ENCODE measurements at places on chromosomes 3 and 15.

- DNase-seq, result no peak
Measured at GRCh38 chr3:46936733-46937250, 39.8 kb downstream of the CCDC12 start.

- peak; percentile 45 for DNase-seq
Measured at GRCh38 chr15:59918994-59919951, 84.8 kb upstream of the FOXB1 start.

DNA sequence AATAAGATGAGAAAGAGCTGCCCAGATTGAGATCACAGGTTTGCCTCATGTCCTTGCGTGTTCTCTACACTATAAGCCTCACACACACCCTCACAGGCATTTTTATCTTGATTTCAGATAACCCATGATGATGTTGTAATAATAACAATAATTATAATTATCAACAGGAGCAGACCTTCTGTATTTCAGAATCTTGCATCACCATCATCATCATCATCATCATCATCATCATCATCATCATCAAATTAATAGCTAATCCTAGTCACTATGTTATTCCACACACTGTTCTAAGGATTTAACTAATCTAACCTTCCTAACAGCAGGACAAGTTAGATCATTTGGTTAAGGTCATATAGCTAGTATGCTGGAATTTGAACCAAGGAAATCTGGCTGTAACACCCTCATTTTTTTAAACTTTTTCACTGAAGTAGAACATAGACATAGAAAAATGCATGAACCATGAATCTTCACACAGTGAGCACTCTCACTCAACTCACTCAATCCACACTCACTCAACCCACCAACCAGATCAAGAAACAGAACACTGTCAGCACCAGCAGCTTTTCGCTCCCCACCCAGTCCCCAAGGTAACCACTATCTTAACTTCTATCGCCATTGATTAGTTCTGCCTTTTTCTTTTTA lies 1.8 kb upstream of the SH2D7 start:
- no peak for DNase-seq

DNA sequence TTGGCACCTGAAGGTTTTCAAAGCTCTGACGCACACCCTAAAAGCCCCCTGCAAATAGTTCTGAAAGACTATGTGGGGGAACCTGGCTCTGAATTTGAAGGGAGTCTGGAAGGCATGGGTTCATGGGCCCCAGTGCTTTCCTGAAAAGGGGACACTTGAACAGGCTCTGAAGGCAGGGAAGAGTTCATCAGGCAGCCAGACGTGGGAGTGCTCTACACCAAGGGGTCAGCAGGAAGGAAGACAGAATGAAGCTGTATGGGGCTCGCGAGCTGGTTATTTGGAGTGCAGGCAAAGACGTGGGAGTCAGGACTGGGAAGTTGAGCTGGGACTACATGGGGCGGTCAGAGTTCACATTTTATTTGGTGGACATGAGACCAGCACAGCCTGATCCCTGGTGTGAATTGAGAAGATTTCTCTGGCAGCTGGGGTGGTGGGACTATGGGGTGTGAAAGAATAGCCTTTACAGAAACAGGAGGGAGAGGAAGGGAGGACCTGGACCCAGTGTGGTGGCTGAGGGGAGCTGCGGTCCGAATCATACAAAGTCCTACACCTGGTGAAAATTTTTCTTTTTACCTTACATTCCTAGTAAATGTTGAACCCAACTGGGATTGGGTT lies 12.6 kb downstream of the ABHD6 start:
- no peak for DNase-seq

DNA sequence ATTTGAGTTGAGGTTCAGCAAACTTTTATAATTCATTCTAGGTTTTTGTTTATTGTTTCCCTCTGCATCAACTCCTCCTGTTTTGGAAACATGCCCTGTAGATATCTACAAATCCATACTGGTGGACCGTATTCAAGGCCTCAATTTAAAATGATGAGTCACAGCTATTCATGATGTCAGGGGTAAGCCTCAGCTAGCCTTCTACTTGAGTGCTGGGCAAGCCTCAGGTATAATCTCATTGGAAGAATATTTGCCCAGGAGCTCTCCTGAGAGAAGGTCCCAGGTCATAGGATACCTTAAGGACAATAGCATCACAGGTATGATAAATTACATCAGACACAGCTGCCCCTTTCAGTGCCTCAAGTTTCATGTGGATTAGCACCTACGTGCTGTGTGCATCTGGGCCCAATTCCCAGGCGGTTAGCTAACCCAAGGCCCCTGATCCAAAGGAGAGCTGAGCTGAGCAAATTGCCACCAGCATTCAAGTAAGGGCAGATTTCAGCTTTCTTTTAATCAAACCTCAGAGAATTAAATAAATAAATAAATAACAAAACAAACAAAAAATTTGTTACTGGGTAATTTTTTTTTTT lies 87.5 kb downstream of the KCNMB2 start:
- DNase-seq, result no peak

GRCh38 chr3:126153695-126154360 lies 26.6 kb downstream of the ALDH1L1 start:
- DNase-seq, result no peak

DNA sequence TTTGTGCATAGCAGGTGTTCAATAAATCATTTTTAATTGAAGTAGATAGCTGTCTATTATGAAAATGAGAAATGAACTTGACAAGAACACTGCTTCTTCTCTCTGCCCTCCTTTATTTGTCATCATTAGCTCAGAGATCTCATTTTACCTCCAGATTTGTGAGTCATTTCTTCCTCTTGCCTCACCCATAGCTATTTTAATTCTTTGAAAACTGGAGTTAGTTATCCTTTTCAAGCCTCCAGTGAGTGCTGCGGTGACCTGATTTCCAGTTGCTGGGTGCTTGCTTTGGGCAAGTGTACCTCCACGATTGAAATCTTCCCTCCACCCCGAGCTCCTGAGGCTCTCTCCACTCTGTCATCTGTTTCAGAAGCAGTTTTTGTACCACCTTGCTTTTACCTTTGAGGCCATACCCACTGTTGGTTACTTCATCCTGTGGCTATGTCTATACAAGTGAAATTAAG lies 114.6 kb downstream of the NFKBIZ start:
- DNase-seq, result peak; percentile 20

- no peak for DNase-seq
Measured at GRCh38 chr3:167864552-167864874, 129.0 kb downstream of the SERPINI1 start.

- no peak for DNase-seq
Measured at GRCh38 chr15:67865766-67866165, 25.9 kb upstream of the RNU6-1 start.

- no peak for DNase-seq
Measured at GRCh38 chr3:172213904-172214303, 174.5 kb downstream of the FNDC3B start.

DNA sequence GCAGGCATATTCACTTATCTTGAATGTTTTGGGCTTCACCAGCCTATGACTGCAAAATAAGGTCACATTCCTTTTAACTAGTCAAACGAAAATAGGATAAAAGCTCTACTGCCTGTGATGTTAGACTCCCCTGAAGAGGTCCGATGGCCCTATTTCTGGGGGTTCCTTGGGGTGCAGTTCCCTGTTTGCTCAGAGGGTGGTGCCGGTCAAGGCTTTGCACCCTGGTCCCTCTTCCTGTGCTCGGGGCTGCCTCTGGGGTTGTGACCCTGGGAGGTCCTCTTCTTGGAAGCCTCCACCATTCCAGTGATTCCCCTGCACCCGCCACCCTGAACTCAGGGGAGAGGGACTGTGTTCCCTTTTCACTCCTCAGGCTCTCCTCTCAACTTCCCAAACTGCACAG lies 86.7 kb upstream of the ANKRD34C start:
- no peak for DNase-seq

DNA sequence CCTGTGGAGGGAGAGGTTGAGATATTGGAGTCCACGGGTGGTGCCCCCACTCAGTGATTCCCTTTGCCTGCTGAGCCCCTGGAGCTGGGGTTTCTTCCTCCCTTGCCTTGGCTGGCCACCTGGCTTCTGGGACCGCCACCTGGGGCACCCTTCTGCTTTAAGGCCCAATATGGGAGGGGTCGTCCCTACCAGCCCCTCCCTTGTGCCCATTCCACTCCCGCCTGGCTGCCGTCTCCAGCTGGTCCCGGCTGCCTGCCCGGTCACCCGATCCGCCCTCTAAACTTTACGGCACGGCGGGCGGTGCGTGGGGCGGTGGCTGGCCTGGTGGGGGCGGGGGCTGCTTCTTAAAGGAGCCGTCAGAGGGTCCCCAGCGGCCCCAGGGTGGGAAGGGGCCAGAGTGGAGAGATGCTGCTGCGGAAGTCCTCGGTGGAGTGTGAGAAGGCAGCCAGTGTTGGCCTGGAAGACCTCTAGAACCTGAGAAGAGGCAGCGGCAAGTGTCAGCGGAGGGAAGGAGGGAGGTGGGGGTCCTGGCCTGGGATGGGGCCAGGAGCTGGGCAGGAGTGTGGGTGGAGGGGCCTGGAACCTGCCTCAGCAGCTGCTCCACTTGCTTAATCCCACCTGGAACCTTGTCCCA lies 1.6 kb upstream of the SEMA3B start:
- no peak for DNase-seq

DNA sequence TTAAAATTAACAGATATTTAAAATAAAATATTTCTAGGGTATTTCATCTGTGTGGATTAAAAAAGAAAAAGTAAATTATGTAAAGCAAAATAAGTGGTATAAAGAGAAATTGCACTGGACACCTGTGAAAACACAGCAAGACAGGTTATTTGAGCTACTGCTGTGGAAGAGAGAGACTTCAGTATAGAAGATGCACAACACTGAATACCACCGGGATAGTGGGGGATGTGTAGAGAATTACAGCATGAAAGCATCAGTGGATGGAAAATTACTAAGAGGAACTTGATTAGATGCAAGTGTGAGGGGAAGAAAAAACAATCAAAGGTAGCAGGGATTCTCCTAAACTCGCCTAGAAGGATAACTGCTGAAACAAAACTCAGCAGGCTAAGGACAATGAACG lies 1242.5 kb upstream of the GBE1 start:
- DNase-seq, result no peak

DNA sequence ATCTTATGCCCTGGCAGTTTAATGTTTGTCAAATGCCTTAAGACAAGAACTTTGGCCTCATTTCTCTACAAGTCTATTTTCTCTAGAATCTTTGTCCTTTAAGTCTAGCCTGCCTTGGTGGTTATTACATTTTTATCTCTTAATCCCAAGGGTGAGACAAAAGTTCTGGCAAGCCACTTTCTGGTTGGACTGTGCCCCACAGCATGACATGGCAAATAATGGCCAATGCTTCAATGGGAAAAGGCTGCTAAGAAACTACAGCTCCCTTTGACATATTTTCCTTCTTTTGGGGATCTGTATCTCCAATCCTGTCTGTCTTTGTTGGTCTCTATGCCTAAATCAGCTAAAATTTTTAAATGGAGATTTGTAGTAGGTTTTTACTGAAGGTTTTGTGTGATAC lies 181.6 kb upstream of the MBNL1 start:
- no peak for DNase-seq

DNA sequence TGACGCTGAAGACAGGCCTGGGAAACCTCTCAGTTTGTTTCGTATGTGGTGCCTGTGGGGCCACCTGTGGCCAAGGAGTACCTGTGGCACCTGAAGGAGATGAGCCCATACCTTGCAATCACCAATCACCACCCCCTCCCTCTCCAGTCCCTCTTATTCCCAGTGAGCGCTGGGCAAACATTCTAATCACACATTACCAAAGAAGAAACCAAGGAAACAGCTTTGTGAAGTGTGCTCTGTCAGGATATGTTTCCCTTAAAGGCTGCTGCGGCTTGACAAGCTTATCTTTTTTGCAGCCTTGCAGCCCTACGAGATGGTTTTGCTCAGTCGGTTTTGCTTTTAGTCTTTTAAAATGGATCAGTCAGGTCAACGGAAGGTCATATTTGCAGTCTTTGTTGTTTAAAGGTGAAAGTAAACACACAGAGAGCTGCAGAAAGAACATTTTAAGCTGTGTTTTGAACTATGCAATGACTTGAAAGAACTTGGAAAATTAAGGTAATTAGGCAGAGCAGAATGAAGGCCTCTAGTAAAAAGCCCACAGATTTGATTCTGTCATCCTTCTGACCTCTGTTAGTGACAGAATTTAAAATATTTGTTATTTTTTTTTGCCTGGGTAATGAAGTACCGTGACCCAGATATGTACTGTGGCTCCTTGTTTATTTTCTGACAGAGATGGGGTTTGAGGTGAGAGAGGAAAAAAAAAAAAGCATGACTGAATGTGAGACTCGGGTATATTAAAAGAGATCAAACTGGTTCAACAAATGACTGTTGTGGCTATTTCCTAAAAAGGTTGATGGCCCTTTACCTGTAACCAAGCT lies 461.4 kb downstream of the NSUN3 start:
- no peak for DNase-seq

GRCh38 chr3:87320756-87321626 lies 44.6 kb upstream of the POU1F1 start:
- DNase-seq, result no peak

- no peak for DNase-seq
Measured at GRCh38 chr3:64399205-64399800, 174.0 kb upstream of the PRICKLE2 start.

DNA sequence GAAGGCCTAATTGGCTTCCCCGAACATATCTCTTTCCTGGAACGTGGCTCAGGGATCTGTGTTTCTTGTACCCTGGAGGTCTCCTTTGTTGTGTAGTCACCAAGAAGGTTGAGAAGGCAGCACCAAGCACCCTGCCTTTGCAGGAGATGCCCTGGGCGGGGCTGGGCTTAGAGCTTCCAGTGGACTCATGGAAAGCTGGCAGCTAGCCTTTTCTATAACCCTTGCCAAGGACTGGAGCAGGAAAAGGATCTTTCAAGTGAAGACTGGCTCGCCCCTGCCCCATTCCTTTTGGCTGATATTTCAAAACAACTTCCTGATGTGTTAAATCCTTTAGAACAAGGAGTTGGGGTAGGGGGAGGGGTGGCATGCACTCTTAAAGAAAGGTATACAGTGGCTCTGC lies 58.9 kb upstream of the EPHA6 start:
- DNase-seq, result no peak

DNA sequence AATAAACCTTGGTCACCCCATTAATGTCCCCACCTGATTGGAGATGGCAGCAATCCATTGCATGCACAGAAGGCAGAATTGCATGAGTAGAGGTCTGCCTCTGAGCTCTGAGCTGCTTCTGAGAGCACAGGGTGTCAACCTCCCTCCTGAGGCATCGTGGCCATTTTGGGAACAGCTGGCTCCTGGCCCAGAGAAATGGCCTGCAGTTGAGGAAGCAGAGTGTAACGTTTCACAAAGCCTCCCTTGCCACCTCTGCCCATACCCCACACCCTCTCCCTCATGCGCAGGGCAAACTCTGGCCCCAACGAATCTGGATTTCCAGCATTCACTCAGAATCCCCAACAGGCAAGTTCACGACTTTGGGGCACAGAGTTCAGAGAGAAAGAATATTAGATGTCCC lies 198.9 kb downstream of the ADAMTS9 start:
- no peak for DNase-seq

GRCh38 chr3:122255757-122256439 lies 69.2 kb upstream of the CSTA start:
- no peak for DNase-seq
